HL-60 (cell line): ENCODE measurements at places on chromosomes 6 and 20.

DNA sequence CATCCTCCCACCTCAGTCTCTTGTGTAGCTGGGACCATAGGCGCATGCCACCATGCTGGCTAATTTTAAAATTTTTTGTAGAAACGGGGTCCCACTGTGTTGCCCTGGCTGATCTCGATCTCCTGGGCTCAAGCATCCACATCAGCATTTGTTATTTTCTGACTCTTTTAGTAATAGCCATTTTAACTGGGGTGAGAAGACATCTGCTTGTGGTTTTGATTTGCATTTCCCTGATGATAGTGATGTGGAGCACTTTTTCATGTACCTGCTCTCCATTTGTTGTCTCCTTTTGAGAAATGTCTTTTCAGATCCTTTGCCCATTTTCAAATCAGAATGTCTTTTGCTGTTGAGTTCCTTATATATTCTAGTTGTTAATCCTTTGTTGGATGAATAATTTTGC is 22.2 kb upstream of the TULP4 start:
- no peak for DNase-seq

- DNase-seq, result no peak
Measured at GRCh38 chr20:53076668-53077067, 104.5 kb downstream of the TSHZ2 start.

DNA sequence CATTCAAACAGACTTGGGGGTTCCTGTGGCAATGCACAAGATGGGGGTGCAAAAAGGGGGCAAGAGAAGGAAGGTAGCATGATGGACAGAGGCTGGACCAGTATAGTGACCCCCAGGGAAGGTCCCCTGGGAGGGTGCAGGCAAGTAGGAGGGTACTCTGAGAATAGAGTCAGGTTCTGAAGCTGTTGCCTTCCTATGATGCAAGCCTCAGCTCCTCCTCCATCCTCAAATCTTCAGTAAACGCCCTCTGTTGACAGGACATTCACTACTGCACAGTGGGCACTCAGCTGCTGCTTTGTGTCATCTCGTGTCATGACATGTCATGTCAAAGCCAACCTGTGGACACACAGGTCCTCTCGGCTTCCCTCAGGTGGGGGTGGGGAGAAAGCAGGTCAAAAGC is 5.8 kb upstream of the SDCBP2 start:
- DNase-seq, result peak; percentile 38

DNA sequence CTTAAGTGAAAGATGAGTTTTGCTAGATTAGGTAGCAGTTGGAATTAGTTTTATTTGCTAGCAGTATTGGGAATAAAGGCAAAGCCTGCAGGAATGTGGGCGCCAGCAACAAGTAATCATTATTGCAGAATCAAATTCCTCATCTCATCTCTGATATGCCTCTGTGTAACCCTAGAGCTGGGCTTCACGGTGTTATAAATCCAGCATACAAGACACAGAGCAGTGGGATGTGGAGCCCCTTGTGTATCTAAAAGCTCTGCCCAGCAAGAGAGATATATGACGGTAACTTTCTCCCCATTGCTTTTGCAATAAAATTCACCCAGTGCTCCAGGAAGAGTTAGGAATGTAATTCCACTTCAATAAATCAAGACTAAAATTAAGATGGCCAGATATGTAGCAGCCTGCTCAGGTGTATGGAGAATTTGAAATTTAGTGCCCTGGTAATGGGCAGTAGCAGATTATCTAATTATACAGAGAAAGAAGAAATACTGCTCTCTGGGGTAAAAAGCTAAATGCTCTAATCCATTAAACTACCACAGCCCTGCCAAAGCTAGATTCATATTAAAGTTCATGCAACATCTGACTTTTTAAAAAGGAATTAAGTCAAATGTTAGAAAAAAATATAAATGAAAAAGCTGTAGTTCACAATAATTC is 5.6 kb upstream of the BLOC1S5 start:
- no peak for DNase-seq

DNA sequence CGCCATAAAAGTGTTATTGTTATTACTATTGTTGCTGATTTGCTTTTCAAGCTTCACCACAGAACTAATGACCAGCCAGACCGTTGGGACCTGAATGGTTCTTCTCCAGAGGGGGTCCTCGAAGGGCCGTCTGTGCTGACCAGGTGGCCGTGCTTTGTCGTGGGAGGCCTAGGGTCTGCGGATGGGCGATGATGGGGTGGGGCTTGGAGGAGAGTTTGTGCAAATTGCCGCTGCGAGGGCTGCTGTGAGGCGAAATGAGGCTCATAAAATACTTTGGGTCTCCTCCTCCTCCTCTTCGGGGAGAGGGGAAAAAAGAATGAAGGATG is 6.0 kb upstream of the ZBTB22 start:
- DNase-seq, result no peak

GRCh38 chr6:138347864-138348263 is 29.8 kb upstream of the SMIM28 start:
- no peak for DNase-seq

DNA sequence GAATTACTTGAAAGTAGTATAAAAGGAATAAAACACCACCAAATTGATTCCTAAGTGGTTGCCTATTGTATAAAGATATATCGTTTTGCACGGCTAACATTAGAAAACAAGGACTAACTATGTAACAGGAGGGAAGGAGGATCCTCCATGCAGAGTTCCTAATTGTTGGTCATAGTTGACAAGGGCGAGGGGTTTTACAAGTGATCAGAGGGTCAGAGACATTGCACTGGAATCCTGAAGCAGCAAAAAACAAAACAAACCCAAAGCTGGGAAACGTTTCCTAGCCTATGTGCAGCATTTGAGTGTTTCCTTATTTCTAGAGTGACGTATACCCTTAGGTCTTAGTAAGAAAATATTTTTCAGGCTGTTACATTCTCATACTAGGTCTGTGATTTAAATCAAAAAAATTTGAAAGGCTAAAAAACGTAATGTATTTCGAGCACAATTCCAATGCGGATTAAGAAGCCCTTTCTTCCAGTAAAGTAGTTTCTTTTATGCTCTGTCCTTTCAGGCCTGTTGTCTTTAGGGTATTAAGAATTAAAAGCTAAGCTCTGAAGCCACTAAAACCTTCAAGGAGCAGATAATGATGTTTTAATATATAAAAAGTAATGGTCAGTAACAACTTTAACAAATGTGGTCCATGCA is 373.8 kb upstream of the MMS22L start:
- no peak for DNase-seq

GRCh38 chr6:87341899-87342298 is 2.7 kb upstream of the C6orf163 start:
- no peak for DNase-seq

DNA sequence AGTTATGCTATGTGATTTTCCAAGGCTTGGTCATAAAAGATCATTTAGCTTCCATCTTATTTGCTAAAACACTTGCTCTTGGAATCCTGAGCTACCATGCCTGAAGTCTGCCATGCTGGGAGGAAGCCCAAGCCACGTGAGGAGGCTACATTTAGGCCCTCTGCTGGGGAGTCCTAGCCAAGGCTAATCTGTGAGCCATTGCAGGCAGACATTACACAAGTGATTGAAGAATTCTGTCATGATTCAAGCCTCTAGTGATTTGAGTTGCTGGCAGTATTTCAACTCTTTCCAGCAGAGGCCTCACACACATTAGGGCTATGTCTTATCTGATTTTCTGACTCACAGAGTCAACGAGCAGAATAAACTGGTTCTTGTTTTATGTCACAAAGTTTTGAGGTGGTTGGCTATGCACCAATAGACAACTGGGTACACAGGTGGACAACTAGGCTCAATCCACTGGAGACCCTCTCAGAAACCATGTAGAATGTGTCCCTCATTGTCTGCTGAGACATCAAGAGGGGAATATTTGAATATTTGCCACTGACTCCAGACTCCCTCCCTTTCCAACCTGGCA is 227.2 kb upstream of the SULF2 start:
- no peak for DNase-seq

DNA sequence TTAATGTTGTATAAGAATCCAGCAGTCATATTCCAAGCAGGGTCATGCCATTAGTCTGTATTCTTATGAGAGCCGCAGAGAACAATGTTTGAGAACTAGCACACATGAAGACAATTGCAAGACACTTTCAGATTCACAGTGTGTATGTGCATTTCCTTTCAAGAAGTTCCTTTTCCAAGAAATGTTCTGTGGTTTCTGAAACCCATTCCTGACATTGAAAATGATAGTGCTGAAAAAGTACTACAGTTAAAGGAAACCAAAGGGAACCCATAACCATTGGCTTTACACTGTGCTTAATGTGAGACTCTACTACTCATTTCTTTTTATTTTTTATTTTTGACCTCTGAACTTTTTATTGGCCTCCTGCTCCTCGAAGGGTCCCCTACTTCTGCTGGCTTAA is 4.2 kb upstream of the CALHM6 start:
- DNase-seq, result no peak

- DNase-seq, result peak; percentile 36
Measured at GRCh38 chr6:41683523-41684310, 45.4 kb downstream of the MDFI start.

GRCh38 chr20:17345321-17345720 is 118.5 kb downstream of the PCSK2 start:
- no peak for DNase-seq

GRCh38 chr6:73873081-73873480 is 177.1 kb downstream of the CD109 start:
- DNase-seq, result no peak

DNA sequence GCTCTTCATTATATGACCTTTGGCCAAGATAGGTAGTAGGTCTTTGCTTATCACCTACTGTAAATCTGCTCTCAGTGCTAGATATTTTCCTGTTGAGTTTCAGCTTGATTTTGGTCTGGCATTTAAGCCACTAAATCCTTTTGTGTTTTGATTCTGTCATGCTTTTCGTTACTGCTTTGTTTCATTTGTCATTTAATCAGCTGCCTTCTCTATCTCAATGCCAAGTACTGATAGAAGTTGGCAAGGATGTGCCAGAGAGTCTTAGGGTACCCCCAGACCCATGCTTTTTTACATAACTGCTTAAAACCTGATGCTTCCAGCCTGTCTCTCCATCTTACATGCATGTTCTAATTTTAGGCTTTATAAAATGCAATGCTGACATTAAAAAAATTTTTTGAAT is 300.1 kb upstream of the SASH1 start:
- no peak for DNase-seq

DNA sequence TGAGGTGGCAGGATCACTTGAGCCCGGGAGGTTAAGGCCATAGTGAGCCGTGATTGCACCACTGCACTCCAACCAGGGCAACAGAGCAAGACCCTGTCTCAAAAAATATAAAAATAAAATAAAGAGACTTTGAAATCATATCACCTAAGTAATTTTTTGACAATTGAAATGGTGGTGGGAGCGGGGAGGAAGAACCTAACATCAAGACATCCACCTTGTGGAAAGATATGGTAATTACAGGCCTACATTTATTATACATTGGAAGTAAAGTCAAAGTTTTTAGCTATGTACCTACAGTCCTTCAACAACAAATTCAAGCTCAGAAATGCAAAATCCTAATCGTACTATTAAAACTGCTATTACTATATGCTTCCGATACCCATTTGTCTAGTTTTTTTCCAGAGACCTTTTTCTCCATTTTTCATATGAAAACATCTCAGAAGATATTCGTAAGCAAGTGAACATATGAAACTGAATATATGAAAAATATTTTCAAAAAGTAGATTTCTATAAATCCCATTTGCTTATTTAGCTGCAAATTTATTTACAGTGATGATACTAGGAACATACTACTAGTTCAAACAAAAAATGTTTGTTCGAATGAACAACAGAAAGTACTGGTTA is 83.3 kb downstream of the SYCP2 start:
- no peak for DNase-seq

DNA sequence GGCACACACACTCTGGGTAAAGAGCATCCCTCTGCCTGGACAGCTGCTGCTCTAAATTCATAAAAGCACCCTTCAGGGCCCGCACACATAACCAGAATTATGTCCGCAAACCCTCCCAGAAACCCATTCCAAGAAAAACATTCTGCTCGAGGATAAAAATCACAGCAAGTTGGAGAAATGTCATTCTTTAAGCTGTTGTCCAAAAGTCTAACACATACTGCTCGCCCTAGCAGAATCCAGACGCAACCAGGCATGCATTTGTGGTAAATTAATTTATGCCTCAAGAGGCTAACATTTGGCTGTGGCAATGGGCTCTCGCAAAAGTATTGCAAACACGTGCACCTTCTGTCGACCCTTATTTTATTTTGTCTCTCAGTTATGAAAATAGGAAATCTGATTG is 116.1 kb upstream of the INSM1 start:
- no peak for DNase-seq

DNA sequence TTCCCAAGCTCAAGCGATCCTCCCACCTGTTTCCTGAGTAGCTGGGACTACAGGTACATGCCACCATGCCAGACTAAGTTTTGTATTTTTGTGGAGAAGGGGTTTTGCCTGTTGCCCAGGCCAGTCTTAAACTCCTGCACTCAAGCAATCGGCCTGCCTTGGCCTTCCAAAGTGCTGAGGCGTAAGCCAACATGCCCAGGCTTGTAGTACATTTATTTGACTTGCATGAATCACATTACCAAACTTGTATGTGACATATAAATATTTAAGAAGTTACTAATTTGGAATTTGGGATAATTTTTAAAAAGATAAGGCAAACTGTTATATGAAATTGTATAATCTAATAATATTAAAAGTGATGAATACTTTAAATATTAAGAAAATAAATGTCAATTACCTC is 157.6 kb downstream of the MCHR2 start:
- no peak for DNase-seq

GRCh38 chr6:132703936-132704335 is 9.9 kb downstream of the VNN1 start:
- no peak for DNase-seq

- no peak for DNase-seq
Measured at GRCh38 chr6:127301199-127301700, 34.6 kb downstream of the RNF146 start.

- DNase-seq, result no peak
Measured at GRCh38 chr6:102298051-102298450, 904.5 kb downstream of the GRIK2 start.

DNA sequence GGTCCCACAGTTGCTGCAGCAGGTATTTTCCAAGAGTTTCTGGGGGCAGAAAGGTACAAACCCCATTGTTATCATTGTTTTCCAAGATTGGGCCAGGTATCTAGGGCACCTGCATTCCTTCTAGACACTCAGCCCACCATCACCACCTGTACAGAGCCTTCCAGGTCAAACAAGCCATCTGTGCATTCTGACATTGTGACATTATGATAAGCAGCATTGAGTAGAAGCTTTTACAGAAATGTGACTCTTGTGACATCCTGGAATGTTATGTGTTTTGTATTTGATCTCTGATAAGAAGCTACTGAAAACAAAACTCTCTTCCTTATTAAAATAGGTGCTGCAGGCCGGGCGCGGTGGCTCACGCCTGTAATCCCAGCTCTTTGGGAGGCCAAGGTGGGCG is 128.1 kb upstream of the CCN2 start:
- DNase-seq, result no peak

- no peak for DNase-seq
Measured at GRCh38 chr20:46826343-46826984, 68.2 kb upstream of the EYA2 start.

- DNase-seq, result no peak
Measured at GRCh38 chr6:105986998-105987397, 99.1 kb upstream of the PRDM1 start.

- DNase-seq, result no peak
Measured at GRCh38 chr6:154249499-154250298, 106.9 kb downstream of the IPCEF1 start.

GRCh38 chr6:110063594-110064263 is 85.6 kb downstream of the GPR6 start:
- no peak for DNase-seq
